ENCODE measurements at places on chromosomes 5 and 9. TPM values are rescaled to one million over a fixed set of nuclear protein-coding genes. Genes with fewer than 3 reads are reported as not detected.

DNA sequence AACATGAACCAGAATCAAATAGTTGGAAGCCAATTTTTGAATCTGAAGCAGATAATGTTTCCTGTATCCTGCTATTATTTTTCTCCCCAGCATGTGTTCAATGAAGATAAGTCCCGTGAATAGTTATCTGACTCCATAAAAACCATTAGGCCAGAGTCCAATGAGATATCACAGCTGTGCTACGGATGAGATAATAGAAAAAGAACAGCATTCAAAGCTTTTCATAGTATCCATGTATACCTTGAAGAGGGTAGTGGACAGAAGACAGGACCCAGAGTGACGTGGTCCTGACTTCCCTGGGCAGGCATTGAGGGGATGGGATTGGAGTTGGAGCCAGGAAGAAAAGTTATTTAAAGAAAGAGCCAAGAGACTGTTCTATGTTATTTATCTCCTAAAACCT, 50.7 kb upstream of the C6 start:
- no peak for DNase-seq

DNA sequence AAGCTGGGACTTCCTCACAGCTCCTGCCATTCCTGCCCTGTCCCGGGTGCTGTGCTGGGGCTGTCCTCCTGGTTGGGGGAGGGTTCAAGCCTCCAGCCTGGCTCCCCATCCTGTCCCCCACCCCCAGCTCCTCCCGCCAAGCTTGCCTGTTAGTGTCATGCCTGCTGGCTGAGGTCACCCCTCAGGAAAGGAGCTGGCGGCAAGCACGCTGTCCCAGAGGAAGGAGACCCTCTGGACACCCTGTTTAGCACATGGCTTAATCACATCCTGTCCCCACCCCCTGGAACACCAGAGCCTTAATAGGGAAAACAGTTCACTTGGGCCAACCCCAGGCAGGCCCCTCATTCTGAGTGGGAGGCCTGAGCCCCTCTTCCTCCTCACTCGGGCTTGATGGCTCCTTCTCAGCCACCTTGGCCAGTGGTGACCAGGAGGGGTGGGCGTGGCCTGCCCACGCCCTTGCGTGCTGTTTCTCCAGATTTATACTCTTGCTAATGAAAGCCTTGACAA, 9.2 kb upstream of the PHYHD1 start:
- DNase-seq, result peak; percentile 83

DNA sequence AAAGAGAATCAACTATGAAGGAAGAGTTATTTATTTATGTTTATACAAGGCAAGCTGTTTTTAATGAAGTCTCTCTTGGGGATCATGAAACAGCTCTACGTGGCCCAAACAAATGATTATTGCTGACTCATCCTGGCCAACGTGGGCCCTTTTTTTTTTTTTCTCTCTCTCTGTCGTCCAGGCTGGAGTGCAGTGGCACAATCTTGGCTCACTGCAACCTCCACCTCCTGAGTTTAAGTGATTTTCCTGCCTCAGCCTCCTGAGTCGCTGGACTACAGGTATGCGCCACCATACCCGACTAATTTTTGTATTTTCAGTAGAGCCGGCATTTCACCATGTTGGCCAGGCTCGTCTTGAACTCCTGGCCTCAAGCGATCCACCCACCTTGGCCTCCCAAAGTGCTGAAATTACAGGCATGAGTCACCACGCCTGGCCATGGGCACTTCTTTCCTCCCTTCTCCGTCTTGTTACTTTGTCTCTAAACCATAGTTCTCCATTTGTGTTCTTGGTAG, 98.3 kb downstream of the BASP1 start:
- DNase-seq, result no peak

DNA sequence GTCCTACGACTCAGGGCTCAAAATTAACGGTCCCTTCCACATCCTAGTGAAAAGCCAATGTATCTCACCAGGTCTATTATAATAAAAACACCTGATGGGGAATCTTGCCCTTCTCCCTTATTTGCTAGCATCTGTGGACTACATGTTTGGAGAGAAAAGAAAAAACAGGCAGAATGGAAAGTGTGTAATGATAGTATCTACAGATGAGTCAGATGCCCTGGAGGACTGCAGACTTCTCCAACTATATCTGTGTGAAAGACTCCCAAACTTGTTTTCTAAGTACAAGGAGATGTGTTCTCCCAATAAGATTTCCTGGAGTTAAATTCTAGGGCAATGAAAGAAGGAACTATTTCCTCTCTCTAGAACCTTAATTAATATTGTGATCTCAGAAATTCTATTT, 66.0 kb downstream of the FOXB2 start:
- DNase-seq, result no peak

DNA sequence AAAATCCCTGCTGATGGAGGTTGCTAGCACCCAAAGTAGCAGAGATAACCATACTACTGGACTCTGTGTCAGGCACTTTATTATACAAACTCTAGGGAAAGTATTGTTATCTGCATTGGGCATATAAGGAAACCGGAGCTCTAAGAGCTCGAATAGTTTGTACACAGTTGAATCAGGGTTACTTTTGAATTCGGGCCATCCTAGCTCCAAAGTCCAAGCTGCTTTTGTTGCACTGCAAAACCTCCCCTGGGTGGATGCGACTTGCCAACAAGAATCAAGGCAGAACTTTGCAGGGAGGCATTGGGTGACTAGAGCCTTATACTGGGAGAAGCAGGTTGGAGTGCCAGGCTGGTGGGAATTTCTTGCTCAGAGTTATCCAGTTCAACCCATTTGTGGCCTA, 435.1 kb downstream of the SPATA31D1 start:
- no peak for DNase-seq

DNA sequence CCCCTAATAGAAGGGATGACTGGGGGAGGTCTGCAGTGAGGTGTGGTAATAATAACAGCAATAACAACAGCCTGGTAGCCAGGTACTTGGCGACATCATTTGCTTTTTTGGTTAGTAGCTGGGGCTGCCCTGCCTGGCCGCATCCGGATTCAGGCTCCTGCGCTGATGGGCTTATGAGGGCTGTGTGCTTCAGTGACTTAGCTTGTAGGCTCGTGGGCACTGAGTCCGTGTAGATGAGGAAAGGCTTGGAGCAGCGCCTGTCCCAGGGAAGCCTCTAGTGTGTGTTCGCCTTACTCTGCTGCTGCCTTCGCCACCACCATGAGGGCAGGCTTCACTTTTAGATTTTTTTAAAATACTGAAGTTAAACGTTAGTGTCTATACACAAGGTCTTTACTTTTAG, 4.5 kb downstream of the NDUFS6 start:
- no peak for DNase-seq

- DNase-seq, result no peak
Measured at GRCh38 chr5:43772764-43773477, 169.9 kb downstream of the NNT start.

GRCh38 chr5:76626738-76627137, 3.5 kb upstream of the F2RL2 start:
- no peak for DNase-seq

- no peak for DNase-seq
Measured at GRCh38 chr9:117697046-117697445, 7.2 kb upstream of the TLR4 start.

DNA sequence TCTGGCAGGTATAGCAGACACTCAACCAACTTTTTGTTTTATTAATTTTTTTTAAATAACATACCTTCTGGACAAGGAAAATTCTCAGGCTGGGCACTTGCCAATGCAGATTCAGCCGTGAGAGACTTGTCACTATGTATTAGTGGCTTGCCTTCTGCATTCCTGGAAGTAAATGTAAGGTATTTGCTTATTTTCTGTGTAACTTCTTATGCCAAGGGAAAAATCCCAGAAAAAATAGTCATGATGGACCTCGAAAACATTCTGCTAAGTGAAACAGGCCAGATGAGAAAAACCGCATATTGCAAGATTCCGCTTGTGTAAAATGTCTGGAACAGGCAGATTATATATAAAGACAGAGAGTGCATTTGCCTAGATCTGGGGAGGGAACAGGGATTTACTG, 260.3 kb upstream of the DAPK1 start:
- DNase-seq, result no peak

DNA sequence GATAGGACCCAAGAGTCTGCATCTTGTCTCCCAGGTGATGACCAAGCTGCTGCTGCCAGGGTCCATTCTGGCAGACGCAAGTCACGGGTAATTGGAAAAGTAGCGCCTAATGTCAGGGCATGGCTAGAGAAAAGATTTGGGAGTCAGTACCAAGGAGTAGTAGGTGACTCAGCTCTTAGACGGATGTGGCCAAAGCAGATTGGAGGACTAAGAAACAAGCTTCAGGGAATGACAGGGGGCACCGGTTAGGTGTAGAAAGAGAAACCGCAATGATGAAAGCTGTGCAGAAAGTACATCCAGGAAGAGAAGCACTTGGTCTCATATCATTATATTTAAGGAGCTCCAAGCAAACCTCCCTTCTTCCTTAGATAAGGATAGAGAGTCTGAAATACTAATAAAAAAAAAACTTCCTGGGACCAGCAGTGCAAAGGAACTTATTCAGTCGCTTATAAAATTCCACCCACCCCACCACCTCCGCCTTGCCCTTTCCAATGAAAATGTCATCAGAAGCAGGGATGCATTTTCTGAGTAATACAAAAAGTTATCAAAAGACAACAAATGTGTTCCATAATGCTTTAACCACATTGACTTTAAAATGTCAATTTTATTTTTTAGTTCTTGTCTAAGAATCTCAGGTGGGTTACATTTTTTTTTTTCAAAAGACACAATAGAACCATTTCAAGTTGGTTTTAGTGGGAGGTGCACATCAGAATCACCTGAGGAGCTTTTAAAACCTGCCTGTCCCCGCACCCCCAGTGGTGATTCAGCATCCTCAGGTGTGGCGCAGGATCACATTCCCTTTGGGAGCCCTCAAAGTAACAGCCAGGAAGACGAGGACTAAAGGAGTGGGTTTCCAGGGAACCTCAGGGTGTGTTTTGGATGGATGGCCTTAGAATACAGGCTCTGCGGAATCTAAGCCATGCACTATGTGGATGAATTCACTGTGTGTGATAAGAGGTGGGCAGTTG, 31.2 kb downstream of the PTPN3 start:
- DNase-seq, result no peak

- no peak for DNase-seq
Measured at GRCh38 chr5:168334280-168334679, 42.8 kb downstream of the WWC1 start.

GRCh38 chr5:105739732-105740131, 1931.0 kb downstream of the EFNA5 start:
- no peak for DNase-seq

DNA sequence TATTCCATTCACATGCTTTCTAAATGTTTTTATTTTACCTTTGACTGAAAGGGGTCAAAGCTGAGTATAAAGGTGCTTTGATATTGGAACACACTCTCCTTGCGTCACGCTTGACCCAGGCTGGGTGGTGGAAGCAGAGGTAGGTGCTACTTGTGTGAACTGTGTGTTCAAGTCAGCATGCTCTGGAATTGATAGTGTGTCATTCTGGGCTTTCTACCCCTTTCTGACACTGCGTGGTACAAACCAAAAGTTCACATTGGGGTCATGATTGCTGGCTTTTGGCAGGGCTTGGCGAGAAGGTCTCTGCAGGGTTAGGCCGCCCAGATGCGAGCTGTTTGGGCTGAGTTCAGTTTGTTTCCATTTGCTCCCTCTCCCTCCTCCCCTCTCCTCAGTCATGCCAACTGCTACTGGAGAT, 131.8 kb downstream of the ADAMTSL1 start:
- peak; percentile 73 for DNase-seq

DNA sequence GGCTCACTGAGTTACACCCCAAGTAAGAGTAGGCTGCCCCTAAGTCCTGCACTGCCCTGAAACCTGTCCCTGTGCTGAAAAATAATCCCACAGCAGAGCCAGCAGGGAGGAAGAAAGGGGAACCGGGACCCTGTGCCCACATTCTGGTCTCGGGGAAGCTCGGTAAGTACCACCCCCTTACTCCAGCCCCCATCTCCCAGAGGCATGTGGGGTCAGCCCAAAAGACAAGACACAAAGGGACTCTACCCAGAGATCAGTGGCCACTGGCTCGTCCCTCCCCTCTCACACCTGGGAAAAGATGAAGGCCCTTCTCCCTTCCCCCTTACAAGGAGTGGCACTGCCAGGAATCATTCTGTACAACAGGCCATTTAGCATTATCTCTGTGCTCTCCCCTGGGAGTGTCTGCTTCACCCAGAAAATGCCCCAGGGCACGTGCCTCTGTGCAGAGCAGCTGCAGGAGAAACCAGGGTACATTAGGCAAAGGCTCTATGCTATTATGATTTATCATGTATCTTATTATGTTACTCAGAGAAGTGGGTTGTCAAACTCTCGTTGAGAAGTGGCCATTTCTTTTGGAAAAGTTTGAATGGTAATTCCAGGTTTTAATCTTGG, 71.3 kb downstream of the NDFIP1 start:
- DNase-seq, result peak; percentile 17

PCDHA12 gene
- not detected for polyA plus RNA-seq

NUTM2G gene
- 0.23 TPM for polyA plus RNA-seq

BOD1 gene
- 37.2 TPM for polyA plus RNA-seq

RXRA gene
- 38.4 TPM for polyA plus RNA-seq

CCDC192 gene
- polyA plus RNA-seq, result 2.4 TPM

PCDHGC3 gene
- polyA plus RNA-seq, result 23.4 TPM

All from sigmoid colon (tissue), 7 donors.